ENCODE measurements at places on chromosomes 2 and 18.

GRCh38 chr2:50478362-50478761 lies 553.6 kb downstream of the NRXN1 start:
- no peak for DNase-seq

DNA sequence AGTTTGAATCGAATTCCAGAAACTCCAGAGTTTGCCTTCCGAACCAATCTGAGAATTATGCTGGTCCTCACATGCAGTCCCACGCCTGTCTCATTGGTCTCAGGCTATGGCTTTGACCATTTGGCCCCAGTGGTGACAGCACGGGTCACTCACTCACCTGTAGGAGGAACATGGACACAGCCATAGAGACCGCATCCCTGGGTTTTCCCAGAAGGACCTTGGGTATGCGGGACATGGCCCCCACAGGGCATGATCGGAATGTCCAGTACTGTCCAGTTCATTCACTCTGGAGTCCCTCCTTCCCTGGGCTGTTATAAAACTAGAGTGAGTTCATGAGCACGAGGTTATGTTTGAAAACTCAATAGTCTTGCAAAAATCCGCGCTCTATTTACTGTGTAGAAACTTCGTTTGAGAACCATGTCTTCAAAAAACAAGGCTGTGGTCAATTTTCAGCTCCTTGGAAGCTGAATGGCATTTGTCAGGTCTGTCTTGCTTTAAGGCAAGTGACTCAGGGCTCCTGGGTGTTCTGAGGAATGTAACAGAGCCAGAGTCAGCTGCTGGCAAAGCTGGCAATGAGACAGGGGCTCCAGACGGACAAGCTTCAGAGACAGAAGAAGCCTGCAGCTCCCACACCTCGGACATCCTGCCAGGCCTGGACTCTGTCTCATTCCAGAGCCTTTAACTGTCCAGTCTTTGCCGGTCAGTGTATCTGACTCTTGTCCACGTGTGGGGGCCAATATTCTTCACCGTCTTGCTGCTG lies 86.7 kb upstream of the TMEM18 start:
- DNase-seq = no peak

GRCh38 chr18:54700580-54700979 lies 109.5 kb downstream of the DYNAP start:
- no peak for DNase-seq

DNA sequence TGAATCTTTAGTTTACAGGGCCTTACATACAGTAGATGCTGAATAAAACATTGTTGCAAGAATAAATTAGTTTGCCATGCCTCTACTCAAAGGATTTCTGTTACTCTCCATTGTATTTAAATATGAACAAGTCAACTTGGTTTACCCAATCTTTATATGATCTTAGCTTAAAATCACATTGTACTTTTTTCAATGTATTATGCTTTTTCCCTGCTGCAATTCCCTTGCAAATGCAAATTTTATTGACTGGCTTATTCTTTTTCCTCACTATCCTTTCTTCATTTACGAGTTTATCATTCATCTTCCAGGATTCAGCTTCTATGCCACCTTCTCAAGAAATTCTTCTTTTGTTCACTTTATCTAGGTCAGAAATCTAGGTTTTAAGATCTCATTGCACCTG lies 571.4 kb upstream of the ZNF804A start:
- DNase-seq = no peak

DNA sequence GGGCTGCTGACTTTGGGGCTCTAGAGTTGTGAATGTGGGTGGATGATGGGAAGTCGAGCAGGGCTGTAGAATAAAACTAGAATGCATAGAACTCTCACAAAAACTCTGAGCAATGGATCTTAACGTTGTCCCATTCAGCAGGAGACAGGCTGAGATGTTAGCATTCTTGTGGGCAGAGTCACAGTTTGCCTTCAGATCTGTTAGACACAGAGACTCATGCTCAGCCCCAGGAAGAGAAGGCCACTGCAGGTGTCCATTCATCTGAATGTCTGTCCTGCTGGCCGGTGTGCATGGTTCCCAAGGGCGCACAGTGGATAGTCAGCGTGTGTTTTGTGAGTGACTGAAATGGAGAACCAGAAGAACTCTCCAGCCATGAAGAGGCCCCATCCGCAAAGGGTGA lies 111.3 kb downstream of the TSN start:
- no peak for DNase-seq

- no peak for DNase-seq
Observed at GRCh38 chr2:223210489-223210888, 158.5 kb downstream of the KCNE4 start.

GRCh38 chr2:173997269-173997668 lies 32.1 kb upstream of the SP3 start:
- DNase-seq = no peak

GRCh38 chr2:191417746-191418145 lies 172.5 kb downstream of the MYO1B start:
- no peak for DNase-seq

All from NCI-H1105 treated with DMSO at 0.1 percent for 48 hours (cell line).